Cerebellum (tissue), 4 donors: ENCODE measurements at places on chromosomes 6 and 20.

DNA sequence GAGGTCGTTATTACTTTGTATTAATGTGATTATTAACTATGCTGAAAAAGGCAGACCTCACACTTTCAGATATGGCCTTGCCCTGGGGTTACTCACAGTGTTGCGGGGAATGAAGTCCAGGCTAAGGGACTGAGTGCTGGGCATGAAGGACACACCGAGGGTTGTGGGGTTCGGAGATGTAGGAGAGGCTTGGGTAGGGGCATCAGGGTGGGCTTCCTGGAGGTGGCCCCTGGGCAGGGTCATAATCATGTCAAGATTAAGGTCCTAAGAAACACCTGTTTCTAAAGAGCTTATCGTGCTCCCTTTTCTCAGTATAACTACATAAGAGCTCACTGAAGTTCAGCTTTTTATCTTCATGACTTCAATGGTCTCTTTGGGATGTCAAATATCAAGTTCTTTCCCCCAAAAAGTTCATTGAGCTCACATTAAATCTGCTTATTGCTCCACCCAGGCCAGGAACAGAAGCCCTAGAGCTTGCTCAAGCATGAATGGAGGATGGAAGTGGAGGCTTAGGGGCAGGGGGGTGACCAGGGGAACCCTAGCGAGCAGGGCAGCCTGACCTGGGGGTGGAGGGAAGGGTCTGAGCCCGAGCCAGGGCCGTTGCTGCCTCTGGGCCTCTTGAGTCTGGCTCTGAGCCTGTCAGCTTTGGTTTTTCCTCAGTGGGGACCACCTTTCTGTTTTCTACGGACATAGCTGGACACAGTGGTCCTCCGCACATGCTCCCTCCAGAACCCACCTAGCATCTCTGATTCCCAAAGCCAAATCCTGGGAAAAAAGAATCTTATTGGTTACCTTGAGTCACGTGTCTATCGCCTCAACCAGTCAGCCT is 37.3 kb upstream of the TGM2 start:
- no peak for DNase-seq

DNA sequence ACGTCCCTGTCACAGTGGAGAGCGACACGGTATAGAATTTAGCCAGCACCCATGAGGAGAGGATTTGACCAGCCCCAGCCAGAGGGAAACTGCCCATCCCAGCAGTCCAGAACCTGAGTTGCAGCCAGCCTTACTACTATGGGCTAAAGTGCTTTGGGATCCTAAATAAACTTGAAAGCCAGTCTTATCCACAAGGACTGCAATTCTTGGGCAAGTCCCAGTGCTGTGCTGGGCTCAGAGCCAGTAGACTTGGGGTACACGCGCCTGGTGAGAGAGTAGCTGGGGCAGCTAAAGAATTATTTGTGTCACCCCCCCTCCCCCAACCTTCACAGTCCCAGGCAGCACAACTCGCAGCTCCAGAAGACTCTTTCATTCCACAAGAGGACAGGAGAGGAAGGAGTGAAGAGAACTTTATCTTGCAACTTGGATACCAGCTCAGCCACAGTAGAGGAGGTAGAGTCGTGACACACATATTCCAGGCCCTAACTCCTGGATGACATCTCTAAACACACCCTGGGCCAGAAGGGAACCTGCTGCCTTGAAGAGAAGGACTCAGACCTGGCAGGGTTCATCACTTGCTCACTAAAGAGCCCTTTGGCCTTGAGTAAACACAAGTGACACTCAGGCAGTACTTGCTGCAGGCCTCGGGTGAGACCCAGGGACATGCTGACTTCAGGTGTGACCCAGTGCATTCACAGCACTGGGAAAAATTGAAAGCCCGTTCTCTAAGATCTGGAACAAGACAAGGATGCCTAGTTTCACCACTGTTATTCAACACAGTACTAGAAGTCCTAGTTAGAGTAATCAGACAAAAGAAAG is 100.3 kb downstream of the REV3L start:
- no peak for DNase-seq

- DNase-seq = no peak
Measured at GRCh38 chr6:24901698-24902328, 33.9 kb downstream of the RIPOR2 start.

DNA sequence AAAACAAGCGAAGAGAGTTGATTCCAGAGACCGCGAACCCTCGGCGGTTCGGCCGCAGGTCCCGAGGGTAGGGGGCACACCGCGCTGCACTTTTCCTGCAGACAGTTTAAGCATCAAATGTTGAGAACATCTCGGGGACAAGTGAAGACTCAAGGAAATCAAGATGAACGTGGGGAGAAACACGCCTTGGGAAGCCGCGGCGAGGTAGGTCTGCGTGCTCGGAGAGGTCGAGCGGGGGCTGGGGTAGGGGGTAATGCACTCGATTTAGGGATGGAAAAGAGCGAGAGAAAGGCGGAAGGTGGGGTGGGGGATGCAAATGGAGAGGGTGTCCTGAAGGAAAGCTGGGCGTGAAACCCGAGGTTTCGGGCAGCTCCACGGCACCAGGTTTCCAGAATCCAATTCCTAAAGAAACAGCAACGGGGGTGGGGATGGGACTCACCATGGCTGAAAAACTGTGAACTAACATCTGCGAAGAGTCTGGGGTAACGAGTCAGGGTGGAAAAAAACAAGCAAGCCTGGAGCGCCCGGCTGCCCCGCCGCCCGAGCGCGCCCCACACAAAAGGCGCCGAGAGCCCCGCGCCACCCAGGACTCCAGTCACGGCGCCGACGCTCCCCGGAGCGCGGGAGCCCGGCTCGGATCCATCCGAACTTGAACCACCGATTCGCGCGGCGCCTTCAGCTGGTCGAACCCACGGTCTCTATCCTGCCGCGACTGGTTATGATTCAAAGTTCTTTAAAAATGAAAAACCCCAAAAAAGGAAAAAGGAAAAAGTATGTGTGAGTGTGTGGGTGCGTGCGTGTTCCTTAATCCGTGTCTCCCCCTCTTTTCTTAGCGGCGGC is 3.5 kb downstream of the TFAP2A start:
- DNase-seq = no peak

GRCh38 chr6:40274058-40274457 is 313.1 kb downstream of the LRFN2 start:
- no peak for DNase-seq

- DNase-seq = peak; percentile 78
Measured at GRCh38 chr20:43749734-43750294, 23.0 kb upstream of the GTSF1L start.
